ENCODE measurements at places on chromosomes 11 and 22.

- DNase-seq: peak; percentile 13
Observed at GRCh38 chr11:76086743-76087635, 119.3 kb downstream of the WNT11 start.

GRCh38 chr11:103942646-103943045, 93.8 kb upstream of the DDI1 start:
- DNase-seq: no peak

GRCh38 chr11:128468111-128468510, 119.2 kb downstream of the ETS1 start:
- DNase-seq: no peak

DNA sequence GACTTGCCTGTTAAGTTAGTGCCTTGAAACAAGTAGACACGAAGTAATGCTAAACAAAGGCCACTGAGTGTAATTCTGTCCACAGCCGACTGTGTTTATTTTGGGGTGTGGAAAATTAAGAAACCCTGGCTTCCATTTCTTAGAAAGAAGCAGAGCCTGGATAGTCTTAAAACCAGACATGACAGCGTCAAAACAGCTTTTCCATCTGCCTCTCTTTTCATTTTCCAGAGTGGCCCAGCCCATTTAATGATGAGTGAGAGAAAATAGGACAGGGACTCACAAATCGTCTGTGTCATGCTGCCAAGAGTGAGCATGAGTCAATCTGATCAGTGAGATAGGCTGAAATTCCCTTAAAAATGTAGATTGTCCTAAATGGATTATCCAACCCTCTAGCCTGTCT, 485.9 kb downstream of the JRKL start:
- DNase-seq: no peak

DNA sequence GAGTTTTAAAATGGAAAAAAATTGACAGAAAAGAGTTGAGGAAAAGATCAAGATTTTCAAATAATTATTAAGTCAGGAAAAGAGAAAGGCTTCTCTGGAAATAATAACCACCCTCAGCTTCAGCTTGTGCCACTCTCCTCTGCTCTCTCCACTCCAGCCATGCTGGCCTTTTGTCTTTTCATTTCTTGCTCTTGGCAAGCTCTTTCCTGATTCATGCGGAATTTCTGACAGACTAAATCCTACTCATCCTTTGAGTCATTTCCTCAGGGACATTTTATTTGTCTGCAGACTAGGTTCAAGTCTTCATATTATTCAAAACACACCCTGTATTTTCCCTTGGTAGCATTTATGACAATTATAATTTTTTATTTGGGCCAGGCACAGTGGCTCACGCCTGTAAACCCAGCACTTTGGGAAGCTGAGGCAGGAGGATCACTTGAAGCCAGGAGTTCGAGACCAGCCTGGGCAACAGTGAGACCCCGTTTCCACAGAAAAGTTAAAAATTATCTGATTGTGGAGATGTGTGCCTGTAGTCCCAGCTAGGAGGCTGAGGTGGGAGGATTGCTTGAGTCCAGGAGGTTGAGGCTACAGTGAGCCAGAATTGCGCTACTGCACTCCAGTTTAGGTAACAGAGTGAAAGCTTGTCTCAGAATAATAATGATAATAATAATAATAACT, 7.8 kb upstream of the P4HA3 start:
- peak; percentile 89 for DNase-seq

DNA sequence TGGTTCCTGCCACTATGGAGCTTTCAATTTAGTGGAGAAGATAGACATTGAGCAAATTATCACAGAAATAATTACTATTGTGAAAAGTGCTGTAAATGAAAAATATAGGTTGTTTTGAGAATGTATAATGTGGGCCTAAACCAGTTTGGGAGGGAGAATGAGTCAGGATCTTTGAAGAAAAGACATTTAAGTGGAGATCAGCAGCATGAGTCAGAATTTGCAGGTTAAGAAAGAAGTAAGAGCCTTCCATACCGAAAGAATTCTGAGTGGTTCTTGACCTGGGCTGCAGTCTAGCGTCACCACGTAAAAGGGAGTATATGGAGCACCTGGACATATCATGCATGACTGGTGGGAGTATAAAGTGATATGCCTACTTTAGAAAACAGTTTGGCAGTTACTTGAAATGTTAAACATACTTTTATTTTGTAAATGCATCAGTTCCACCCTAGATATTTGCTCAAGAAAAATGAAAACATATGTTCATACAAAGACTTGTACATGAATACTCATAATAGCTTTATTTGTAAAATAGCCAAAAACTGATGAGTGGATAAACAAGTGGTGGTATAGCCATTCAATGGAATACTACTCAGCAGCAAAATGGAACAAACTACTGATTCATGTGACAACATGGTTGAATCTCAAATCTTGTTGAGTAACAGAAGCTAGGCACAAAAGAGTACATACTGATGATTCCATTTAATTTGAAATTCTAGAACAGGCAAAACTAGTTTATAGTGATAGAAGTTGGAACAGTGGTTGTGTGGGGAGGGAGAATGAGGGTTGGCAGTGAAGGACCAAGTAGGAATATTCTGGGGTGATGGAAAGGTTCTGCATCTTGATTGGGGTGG, 99.2 kb downstream of the STIM1 start:
- DNase-seq: peak; percentile 52

GRCh38 chr22:27603800-27604144, 197.8 kb downstream of the MN1 start:
- DNase-seq: no peak

GRCh38 chr11:83835423-83835822, 549.3 kb upstream of the CCDC90B start:
- peak; percentile 42 for DNase-seq

GRCh38 chr22:43202326-43202725, 15.4 kb upstream of the TTLL12 start:
- no peak for DNase-seq

DNA sequence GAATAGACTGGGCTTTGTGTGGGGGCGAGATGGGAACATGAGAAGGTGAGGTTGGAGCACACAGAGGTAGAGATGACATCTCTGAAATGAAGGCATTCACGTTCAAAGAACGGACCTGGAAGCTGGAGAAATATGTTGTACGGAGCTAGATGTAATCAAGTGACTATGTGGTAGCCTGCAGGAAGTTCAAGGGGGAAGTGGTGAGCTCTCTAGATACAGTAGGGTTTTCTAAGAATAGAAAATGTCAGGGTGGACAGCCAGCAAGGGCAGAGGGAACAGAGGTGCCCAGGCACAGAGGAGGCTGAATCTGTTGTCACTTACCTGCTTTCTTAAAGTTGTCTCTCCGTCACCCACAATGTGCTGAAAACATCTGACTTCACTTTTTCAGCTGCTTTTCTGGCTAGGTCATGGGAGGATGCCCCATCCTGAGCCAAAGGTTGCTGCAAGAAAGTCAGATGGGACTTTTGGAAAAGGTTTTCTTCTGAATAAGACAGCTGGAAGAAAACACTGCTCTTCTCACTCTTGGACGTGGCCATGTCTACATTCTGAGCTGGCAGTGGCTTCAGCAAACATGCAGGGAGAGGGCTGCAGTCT, 171.5 kb upstream of the B3GAT1 start:
- DNase-seq: no peak

- no peak for DNase-seq
Observed at GRCh38 chr22:44411226-44412135, 86.6 kb downstream of the RTL6 start.

DNA sequence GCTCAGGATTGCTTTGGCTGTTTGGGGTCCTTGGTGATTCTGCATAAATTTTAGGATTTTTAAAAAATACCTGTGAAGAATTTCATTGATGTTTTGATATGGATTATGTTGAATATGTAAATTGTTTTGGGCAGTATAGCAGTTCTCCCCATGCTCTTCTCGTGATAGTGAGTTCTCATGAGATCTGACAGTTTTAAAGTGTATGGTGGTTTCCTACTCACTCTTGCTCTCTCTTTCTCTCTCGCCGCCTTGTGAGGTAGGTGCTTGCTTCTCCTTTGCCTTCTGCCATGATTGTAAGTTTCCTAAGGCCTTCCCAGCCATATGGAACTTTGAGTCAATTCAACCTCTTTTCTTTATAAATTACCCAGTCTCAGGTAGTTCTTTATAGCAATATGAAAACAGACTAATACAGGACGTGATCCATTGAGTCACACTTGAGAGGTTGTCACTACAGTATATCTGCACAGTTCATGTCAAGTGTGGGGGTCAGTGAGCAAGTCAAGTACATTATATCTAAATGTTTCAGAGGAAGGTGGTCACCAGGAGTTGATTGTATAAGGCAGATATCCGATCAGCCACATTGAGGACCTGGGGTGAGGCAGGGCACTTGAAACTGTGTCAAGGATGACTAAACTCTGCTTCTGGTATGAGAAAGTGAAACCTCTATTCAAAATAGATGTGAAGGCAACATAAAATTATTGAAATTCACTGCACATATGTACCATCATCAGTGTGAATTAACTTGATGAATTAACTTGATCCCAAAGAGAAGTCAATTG, 70.7 kb upstream of the CCDC179 start:
- no peak for DNase-seq

- no peak for DNase-seq
Observed at GRCh38 chr11:60821827-60822599, 19.9 kb upstream of the CCDC86 start.

GRCh38 chr22:19620742-19621371, 93.4 kb upstream of the SEPTIN5 start:
- no peak for DNase-seq

GRCh38 chr11:78100676-78101472, 21.2 kb upstream of the NDUFC2 start:
- DNase-seq: peak; percentile 27

DNA sequence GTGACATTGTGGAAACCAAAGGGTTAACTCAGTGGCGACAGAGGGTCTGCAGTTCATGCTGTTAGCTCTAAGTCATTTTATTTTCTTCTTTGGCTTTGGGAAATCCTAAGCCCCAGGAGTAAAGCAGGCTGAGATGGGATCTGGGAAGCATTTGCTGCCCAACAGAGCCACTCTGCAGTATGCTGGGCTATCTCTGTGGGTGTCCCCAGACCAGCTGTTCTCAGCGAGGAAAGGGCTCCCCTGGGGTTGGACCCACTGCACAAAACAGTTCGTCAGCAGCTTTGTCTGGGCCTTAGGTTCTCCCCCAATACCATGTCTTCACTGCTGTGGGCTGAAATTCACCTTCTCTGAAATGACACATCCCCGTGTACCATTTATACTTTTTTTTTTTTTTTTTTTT, 34.0 kb downstream of the KREMEN1 start:
- no peak for DNase-seq

- peak; percentile 73 for DNase-seq
Observed at GRCh38 chr22:24486501-24486921, 8.6 kb upstream of the UPB1 start.

DNA sequence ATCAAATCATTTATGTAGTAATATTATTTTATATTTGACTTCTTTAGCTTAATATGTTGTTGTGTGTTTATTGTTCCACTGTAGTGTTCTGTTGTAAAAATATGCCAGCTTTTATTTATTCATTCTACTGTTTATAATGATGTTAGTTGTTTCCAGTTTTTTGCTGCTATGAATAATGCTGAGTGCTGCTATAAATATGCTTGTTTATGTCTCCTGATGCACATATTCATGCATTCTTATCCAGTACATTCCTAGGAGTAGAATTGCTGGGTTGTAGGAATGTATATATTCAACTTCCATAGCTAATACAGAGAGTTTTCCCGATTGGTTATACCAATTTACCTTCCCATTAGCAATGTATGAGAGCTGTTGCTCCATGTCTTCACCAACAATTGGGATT, 33.5 kb upstream of the RAB30 start:
- DNase-seq: no peak

DNA sequence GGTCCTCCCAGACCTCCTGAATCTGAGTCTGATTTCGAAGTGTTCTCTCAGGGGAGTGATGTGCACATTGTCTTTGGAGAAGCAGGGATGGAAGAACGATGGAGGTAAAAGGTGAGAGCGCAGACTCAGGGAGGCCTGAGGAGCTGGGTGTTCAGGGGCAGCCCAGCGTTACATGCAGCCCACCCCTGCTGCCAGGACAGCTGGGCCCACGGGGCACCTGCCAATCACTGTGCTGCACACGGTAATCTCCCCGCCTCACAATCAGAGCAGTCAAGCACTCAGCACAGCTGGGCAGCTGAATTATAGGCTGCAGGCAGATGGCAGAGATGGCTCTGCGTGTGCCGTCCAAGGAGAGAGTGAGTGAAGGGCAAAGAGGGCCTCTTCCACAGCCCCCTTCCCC, 17.9 kb upstream of the HTR3A start:
- DNase-seq: no peak

DNA sequence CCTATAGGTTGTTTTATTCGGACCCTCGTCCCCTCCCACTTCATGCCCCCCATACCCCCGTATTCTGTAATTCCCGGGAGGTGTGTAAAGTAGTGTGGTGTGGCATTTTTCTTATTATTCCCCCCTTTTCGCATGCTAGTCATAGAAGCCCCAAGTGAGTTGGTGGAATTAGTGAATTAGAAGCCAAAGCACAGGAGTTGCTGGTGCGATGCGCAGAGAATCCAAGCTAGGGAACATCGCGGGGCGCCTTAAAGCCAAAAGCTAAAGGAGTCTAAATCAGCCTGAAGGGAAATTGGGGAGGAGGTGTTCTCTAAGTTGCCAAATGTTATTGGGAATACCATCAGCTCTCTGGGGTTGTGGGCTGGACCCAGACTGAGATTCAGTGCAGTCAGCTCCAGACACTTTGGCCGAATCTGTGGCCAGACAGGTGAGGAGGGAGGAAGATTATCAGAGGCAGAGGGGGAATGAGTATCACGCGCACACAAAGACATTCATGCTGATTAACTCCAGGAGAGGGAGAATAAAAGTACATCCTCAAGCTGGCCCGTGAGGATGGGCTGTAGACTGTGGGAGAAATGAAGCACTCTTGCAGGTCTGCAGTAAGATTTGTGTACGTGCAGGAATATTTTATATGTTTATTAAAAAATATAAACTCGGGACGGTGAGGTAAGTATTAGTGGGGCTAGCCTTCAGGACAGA, 102.8 kb upstream of the HSD17B12 start:
- DNase-seq: no peak

DNA sequence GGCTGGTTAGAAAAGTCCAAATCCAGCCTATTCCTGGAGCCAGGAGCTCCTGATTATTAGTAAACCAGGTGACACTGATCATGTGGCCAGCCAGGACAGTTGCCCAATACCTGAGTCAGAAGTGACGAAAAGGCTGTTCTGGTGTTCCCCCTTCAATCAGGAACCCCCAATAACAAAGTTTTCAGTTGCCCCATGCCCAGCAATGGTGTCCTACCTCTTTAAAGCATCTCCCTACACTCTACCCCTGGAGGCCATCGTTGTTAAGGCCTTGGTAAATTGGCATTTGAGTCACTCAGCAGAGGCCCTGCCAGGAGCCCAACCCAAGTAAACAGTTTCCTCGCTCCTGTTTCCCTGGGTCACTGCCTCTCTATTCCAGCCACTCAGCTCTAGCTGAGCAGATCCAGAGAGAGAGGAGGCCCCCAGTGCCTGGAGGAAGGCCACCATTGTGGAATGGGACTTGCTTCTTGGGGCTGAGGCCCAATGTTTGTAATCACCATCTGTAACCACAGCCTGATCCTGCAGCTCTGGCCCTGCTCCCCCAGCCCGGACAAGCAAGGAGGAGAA, 25.0 kb downstream of the ARHGAP1 start:
- DNase-seq: peak; percentile 49

GRCh38 chr11:116610190-116610589, 162.6 kb downstream of the BUD13 start:
- DNase-seq: no peak
